Globus pallidus (tissue), 1 donor: ENCODE measurements at places on chromosomes 12 and 14.

- no peak for DNase-seq
These were observed 46.8 kb upstream of the GPATCH2L start for GRCh38 chr14:76104802-76105355.

DNA sequence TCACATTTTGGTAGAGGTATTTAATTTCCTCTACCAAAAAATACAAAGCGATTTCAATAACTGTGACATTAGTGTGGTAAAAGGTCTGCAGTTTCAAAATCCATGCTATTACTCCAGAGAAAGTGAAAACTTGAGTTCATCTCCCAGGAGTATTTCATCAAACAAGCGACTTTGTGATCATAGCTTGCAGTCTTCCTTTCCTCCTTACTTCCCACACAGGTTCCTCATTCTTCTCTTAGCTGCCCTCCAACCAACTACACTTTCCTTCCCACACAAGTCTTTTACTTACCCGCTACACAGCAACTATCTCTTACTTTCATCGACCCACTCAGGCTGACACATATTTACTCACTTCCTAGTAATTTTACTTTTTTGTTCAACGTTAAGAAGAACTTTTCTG, 413.4 kb upstream of the USP15 start:
- no peak for DNase-seq

DNA sequence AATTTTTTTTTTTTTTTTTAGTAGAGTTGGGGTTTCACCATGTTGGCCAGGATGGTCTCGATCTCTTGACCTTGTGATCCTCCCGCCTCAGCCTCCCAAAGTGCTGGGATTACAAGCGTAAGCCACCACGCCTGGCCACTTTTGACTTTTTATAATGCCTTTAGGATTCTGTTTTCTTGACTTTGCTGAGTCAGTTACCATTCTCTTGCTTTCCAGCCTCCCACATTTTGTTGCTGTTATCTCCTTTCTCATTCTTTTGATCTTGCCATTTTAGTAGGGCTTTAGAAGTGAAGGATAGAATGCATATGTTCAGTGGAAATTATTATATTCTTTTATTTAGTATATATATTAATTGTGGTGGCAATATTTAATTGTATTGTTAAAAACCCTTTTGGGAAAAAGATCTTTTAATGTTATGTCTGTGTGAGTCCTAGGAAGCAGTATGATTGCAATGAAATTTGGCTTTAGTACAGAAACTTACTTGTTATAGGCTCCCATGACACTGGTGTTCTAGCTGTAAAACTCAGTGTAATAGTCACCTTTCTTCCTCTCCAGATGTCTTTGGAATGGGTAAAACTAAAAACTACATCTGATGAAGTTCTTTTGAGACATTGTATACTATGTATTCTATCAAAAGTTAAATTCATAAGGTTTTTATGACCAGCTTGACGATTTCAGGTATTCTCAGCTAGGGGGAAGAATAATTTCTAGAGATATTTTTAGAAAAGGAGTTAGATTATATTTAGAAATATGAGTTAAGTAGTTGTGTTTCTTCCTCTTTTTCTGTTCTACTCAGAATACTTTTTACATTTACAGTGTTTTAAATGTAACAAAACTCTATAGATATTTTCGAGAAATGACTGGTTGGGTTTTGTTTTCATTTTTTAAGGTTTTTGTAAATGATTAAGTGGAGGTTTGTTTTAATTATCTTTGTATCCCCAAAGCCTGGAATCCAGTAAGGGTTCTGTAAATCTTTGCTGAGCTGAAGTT, 74.7 kb downstream of the APAF1 start:
- DNase-seq: no peak

GRCh38 chr14:68788275-68788995, 4.4 kb downstream of the ZFP36L1 start:
- peak; percentile 70 for DNase-seq

DNA sequence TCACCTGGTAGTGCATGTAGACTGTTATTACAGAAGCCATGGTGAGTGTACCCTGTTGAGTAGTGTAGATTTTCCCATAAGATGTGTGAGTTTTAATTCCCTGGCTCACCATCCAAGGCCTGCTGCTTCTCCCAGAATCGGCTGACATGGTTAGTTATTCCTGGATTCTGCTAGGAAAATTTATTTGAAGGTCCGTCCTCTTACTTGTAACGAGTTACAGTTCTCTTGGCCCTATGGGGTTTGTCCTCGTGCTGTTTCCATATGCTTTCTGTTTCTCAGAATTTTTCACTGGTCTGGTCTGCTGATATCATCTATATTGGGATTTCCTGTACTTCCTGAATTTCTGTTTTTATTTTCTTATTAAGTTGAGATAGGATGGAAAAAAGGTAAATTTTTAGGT, 423.3 kb upstream of the RGS6 start:
- DNase-seq: no peak

DNA sequence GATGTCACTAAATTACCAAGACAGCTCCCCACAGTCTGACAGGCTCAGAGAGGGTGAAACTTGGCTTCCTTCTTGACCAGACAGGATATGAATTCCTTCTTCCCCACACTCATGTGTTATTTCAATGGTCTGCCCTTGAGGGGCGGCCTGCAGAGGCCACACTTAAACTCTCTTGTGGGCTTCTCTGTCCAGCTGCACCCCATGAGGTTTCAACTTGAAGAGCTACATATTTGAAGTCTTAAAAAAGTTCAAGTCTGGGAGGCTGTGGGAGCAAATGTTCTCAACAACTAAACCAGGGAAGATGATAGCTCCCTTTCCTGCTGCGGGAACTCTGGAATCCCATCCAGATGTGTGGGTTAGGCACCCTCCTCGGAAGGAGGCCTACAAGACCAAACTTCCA, 98.3 kb downstream of the TTC7B start:
- DNase-seq: no peak

- no peak for DNase-seq
These were observed 76.0 kb downstream of the SYNE2 start for GRCh38 chr14:63928744-63929174.

DNA sequence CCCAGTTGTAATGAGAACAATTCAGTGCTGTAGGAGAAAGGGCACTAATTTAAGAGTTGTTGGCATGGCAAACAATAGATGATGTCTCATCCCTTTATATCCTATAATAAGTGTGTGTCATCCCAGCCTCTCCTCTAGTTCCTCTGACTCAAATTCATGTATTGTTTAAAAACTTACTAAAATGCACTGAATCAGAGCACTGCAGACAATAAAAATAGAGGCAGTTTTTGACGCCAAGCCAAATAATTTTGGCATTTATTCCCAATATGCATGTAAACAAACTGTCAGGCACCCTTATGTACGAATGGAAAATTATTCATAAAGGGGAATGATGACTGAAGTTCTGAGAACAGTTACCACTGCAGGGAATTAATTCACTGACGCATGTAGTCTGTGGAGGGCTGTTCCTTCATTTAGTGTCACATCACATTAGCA, 57.9 kb upstream of the TMX1 start:
- no peak for DNase-seq
